Uterus (tissue), 4 donors: ENCODE measurements at places on chromosomes 4 and X. TPM values are rescaled to one million over a fixed set of nuclear protein-coding genes. Genes with fewer than 3 reads are reported as not detected.
A peak's percentile ranks its signal among the peaks of the same experiment; 100 is the strongest.

RIPPLY1 gene
- total RNA-seq = not detected

ANK2 gene
- total RNA-seq = 142 TPM

FGB gene
- not detected for total RNA-seq

HPGD gene
- total RNA-seq = 47.4 TPM

DNA sequence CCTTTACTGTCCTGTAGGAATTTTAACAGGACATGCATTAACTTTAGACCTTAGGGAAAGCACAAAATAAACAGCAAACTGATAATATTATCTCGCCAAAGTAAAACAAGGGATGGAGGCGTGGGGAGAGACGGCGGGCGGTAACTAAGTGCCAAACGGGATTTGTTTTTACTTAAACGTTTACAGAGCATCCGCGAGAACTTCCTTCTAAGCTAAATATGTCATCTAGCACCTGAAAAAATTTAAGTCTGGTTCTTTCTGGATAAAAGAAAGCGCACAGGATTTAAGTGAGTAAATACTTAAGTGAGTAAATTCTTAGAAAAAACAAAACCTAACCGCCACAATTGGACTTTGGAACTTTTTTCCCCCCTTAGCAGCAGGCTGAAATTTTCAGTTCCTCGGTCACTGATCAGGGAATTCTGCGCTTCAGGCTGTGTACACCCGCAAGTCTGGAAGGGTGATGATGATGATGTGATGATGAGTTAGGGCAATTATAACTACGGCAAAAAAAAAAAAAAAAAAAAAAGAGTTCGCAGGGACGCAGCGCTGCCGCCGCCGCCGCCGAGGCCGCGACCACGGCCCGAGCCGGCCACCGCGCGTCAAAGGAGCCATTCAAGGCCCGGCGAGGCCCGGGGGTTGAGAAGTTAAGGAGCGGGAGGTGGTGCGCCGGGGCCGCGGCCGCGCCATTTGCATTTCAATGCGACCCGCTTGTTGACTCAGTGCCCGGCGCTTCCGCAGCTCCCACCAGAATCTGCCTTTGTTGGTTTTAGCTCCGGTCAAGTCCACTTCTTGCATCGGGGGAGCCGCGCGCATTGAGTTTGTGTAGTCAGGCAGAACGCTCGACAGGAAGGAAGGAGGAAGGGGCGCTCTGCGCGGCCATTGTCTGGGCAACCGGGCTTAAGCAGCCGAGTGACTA, 108.8 kb downstream of the SPRY1 start:
- DNase-seq = peak; percentile 47
- no peaks in the 10 kb centered on the region for H3K4me1 ChIP-seq
- peak overlapping the region; percentile 42 for H3K4me3 ChIP-seq
- no peaks in the 10 kb centered on the region for H3K27me3 ChIP-seq
- H3K27ac ChIP-seq = peak overlapping the region; percentile 23
- no peaks in the 10 kb centered on the region for H3K36me3 ChIP-seq

DNA sequence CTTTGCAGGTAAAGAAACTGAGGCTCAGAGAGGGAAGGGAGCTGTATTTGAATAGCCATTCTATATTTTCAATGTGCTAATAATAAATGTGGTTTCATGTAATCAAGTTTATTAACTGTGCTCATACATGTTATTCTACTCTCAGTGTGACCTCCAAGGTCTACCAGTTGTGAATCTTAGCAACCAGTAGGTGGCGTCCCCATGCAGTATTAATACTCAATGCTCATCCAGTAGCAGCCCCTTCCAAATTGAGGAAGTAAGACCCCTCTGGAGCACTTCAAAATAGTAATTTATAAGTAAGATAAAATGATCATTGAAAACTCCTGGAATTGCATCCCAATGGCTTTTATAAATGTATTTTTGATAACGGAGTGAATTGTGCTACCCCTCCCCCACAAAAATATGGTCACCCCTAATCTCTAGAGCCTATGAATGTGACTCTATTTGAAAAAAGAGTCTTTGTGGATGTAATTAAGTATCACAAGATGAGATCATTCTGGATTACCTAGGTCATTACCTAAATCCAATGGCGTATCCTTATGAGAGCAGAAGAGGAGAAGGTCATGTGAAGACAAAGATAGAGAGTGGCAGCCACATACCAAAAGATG, 20.4 kb upstream of the SEPSECS start:
- no peak for DNase-seq
- no peaks in the 10 kb centered on the region for H3K36me3 ChIP-seq
- H3K4me1 ChIP-seq = no peaks in the 10 kb centered on the region
- H3K27me3 ChIP-seq = no peaks in the 10 kb centered on the region

GRCh38 chr4:81084029-81084428, 53.5 kb downstream of the BMP3 start:
- no peak overlapping the region for H3K4me3 ChIP-seq
- H3K27ac ChIP-seq = no peak overlapping the region
- no peak for DNase-seq
- H3K4me1 ChIP-seq = no peaks in the 10 kb centered on the region

DNA sequence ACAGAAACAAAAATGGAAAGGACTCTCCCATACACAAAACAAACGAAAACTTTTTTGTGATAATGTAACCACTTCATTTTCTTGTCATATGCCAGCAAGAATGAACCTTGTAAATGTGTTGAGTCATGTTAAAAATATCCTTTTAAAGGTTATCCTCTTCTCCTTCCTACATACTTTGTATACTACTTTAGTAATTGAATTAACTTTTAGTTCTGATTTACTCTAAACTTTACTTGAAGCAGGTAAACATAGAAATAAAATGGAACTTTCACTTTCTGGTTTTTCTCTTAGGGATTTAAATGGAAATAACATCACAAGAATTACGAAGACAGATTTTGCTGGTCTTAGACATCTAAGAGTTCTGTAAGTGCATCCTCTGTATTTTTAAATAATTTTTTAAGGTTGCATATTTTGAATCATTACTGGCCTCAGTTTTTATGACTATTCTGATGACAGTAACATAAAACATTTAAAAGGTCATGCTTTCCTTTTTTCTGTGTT, 4.7 kb downstream of the SLIT2 start:
- peak overlapping the region; percentile 50 for H3K4me3 ChIP-seq
- peak overlapping the region; percentile 79 for H3K27ac ChIP-seq
- H3K36me3 ChIP-seq = no peaks in the 10 kb centered on the region

- H3K36me3 ChIP-seq = no peaks in the 10 kb centered on the region
- H3K27ac ChIP-seq = no peak overlapping the region
- no peak overlapping the region for H3K4me3 ChIP-seq
- no peaks in the 10 kb centered on the region for H3K27me3 ChIP-seq
- DNase-seq = no peak
These were observed 77.9 kb downstream of the HPGD start for GRCh38 chr4:174444390-174444789.

DNA sequence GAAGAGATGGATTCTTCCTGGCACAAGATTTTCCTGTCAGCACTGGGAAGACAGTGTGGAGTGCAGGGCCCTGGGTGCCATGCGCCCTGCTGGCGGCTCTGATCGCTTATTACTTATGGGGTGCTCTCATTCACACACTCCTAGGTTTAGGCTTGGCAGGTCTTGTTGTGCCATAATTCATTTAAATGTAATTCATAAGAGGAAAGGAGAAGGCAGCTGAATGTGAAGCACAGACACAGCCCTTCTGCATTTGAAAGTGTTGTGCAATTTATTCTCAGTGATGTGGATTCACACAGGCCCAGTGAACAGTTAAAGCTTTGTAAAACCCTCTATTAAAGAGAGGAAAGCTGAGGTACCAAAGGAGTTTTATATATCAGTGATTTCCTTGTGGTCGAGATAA, 249.7 kb downstream of the C4orf33 start:
- no peaks in the 10 kb centered on the region for H3K4me1 ChIP-seq
- H3K27me3 ChIP-seq = no peaks in the 10 kb centered on the region
- H3K27ac ChIP-seq = no peak overlapping the region
- no peak overlapping the region for H3K4me3 ChIP-seq
- H3K36me3 ChIP-seq = no peaks in the 10 kb centered on the region

- no peaks in the 10 kb centered on the region for H3K4me1 ChIP-seq
- no peak for DNase-seq
- no peaks in the 10 kb centered on the region for H3K36me3 ChIP-seq
These were observed 17.7 kb upstream of the CENPU start for GRCh38 chr4:184751585-184751956.

DNA sequence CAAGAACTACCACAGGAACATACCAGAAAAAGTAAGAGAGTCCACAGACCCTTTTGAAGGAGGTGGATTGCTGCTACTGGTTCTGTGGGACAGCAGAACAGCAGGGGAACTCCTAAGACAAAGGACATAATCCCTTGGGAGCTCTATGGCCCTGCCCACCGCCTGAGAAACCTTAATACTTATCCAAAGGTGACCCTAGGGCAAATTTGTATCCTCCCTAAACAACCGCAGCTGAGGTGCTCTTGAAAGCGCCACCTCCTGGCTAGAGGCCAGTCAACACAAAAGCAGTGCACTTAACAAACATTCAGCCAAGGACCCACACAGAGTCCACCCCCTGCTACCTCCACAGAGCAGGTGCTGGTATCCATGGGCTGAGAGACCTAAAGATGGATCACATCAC, 136.8 kb downstream of the ADAM29 start:
- no peak overlapping the region for H3K4me3 ChIP-seq
- H3K36me3 ChIP-seq = no peaks in the 10 kb centered on the region
- no peak overlapping the region for H3K27ac ChIP-seq
- H3K27me3 ChIP-seq = no peaks in the 10 kb centered on the region
- no peak for DNase-seq

DNA sequence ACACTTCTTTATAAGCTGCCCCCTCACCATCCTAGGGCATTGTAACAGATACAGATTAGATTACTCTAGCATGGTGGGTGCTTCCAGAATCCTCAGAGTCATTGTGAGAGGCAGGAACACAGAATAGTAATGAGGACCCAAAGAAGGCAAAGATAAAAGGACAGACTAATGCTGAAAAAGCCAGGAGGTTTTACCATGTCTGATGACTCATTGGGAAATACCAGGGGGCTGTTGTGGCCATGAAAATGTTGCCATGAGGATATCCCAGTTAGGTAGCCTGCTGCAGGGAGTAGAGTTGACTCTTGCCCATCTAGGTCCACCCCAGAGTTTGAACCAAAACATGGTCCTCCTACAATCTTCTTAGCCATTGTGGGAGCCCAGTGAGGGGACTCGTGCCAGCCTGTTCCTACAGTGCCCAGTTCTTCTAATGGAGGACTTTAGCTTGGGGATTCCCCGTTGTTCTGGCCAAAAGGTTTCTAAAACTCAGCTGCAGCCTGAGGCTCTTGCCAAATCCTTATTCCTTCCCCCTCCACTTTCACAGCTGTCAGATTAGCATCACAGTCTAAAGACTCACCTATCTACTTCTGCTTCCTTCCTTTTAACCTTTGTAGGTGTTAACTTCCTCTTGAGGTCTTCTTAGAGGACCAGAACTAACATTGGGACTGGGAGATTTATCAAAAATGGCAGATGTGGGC, 586.0 kb upstream of the AADAT start:
- no peak overlapping the region for H3K4me3 ChIP-seq
- no peaks in the 10 kb centered on the region for H3K4me1 ChIP-seq
- DNase-seq = no peak
- no peak overlapping the region for H3K27ac ChIP-seq

DNA sequence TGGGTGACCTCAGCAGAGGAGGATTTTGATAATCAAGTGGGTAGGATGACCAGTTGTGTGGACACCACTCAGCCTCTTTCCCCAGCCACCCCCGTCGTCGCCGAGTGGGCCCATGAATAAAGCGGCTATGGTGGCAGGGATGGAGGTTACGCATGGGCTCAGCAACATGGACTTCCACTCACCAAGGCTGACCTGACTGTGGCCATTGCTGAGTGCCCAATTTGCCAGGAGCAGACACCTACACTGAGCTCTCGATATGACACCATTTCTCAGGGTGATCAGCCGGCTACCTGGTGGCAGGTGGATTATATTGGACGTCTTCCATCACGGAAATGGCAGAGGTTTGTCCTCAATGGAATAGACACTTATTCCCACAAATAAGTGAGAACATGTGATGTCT, 361.3 kb downstream of the KLHL4 start:
- no peak overlapping the region for H3K4me3 ChIP-seq
- no peaks in the 10 kb centered on the region for H3K4me1 ChIP-seq
- no peaks in the 10 kb centered on the region for H3K36me3 ChIP-seq
- H3K27ac ChIP-seq = no peak overlapping the region

DNA sequence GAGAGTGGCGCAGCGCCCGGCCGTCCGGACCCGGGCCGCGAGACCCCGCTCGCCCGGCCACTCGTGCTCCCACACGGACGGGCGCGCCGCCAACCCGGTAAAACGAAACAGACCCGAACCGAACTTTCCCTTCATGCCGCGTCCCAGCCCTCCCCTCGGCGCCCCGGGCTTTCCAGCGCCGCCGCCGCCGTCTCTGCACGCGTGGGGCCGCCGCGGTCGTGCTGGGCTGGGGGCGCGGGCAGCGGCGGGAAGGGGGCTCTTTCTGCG, 222 bp downstream of the SMAD1 start:
- H3K27me3 ChIP-seq = no peaks in the 10 kb centered on the region
- no peak for DNase-seq
- peak overlapping the region; percentile 89 for H3K4me3 ChIP-seq
- H3K4me1 ChIP-seq = no peaks in the 10 kb centered on the region
- H3K27ac ChIP-seq = peak overlapping the region; percentile 99
- H3K36me3 ChIP-seq = no peaks in the 10 kb centered on the region

GRCh38 chr4:76951672-76952010, 2.1 kb downstream of the SEPTIN11 start:
- no peak for DNase-seq
- H3K4me1 ChIP-seq = no peaks in the 10 kb centered on the region
- H3K27ac ChIP-seq = no peak overlapping the region
- peak overlapping the region; percentile 66 for H3K4me3 ChIP-seq
- H3K27me3 ChIP-seq = no peaks in the 10 kb centered on the region

GRCh38 chr4:73707269-73707875, 33.0 kb upstream of the CXCL8 start:
- no peak overlapping the region for H3K27ac ChIP-seq
- H3K36me3 ChIP-seq = no peaks in the 10 kb centered on the region
- no peak overlapping the region for H3K4me3 ChIP-seq
- H3K4me1 ChIP-seq = no peaks in the 10 kb centered on the region

DNA sequence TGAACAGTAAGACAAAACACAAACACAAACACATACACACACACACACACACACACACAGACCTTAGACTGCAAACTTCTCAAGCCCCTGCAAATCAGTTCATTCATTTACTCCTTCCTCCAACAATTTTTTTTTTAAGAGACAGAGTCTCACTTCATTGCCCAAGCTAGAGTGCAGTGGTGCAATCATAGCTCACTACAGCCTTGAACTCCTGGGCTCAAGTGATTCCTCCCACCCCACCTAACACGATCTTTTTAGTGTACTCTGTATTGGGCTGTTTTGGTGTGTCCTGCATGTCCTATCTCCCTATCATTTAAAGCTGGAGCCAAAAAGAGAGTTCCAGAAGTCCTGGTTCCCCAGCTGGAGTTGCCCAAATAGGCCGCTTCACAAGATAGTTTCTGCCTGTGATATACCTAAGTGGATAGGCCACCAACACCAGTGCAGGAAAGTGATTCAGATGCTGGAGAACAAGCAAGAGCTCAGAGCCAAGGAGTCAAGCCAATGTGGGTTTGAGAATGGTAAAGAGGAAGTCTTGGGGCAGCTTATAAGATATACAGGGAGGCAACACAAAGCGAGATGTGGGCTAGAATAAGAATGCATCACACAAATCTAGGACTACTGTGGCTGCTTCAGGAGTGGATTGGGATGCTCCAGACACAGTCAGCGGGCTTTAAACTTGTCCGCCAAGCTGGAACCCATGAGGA, 85.4 kb upstream of the RAPGEF2 start:
- H3K36me3 ChIP-seq = no peaks in the 10 kb centered on the region
- H3K4me3 ChIP-seq = no peak overlapping the region
- no peaks in the 10 kb centered on the region for H3K4me1 ChIP-seq
